ENCODE measurements at places on chromosomes 7 and 10.

GRCh38 chr10:74058071-74058470, 60.2 kb downstream of the VCL start:
- H3K27me3 ChIP-seq: no peaks in the 10 kb centered on the region
- H3K27ac ChIP-seq: peak overlapping the region; percentile 5
- H3K36me3 ChIP-seq: peaks cover 8% of the 10 kb centered on the region
- H3K4me3 ChIP-seq: no peak overlapping the region
- no peak for ATAC-seq
- H3K4me1 ChIP-seq: peaks cover 81% of the 10 kb centered on the region

DNA sequence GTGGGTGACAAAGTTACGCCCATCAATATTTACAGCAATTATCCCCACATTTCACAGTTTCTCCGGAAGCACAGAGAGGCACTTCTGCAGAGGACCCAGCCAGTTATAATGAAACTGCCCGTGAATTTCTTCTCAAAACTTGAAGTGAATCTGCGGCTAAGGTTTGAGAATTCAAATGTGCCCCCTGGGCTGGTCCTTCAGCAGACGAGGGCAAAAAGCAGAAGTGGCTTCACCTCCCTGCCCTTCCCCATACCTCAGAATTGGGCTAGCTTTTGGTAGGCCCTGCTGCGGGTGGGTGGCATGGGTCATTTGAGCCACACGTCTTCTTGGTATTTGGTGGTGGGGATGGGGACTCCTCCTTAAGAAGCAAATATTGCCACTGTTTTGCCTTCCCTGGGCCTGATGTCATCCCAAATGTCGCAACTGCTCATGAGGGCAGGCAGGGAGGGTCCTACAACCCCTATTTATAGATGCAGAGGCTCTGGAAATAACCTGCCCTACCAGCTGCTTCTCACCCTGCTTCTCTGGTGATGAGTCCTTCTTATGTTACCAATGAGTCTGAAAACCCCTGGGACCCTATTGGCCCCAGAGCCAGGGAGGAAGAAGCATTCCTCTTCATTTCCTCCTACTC, 16.6 kb upstream of the WDFY4 start:
- no peaks in the 10 kb centered on the region for H3K4me1 ChIP-seq
- ATAC-seq: no peak
- no peak overlapping the region for H3K27ac ChIP-seq
- no peak overlapping the region for H3K4me3 ChIP-seq
- no peaks in the 10 kb centered on the region for H3K36me3 ChIP-seq

- peaks cover 65% of the 10 kb centered on the region for H3K4me1 ChIP-seq
- no peaks in the 10 kb centered on the region for H3K36me3 ChIP-seq
- ATAC-seq: peak; percentile 23
- no peak within 1 kb of the TSS for H3K27ac ChIP-seq
- peak within 1 kb of the TSS; percentile 69 for H3K4me3 ChIP-seq
These were observed at the start of gene SH3PXD2A for GRCh38 chr10:103855424-103855823. Gene SH3PXD2A, minus strand, starts transcription at chr10:103855576. Its CDS starts 310 bp downstream, at chr10:103855266.

- no peaks in the 10 kb centered on the region for H3K27me3 ChIP-seq
- peaks cover 22% of the 10 kb centered on the region for H3K4me1 ChIP-seq
- H3K4me3 ChIP-seq: peak overlapping the region; percentile 67
- peak overlapping the region; percentile 24 for H3K27ac ChIP-seq
- peaks cover 2% of the 10 kb centered on the region for H3K36me3 ChIP-seq
- ATAC-seq: peak; percentile 8
These were observed 707 bp upstream of the GHITM start for GRCh38 chr10:84138478-84139125.

- peaks cover 7% of the 10 kb centered on the region for H3K4me1 ChIP-seq
- H3K27me3 ChIP-seq: no peaks in the 10 kb centered on the region
- no peaks in the 10 kb centered on the region for H3K36me3 ChIP-seq
- no peak overlapping the region for H3K4me3 ChIP-seq
- peak; percentile 80 for ATAC-seq
These were observed 174.9 kb upstream of the NRP1 start for GRCh38 chr10:33509231-33509831.

GRCh38 chr10:119735451-119735850, 9.6 kb downstream of the INPP5F start:
- H3K36me3 ChIP-seq: no peaks in the 10 kb centered on the region
- H3K4me3 ChIP-seq: no peak overlapping the region
- H3K27ac ChIP-seq: no peak overlapping the region
- no peak for ATAC-seq
- peaks cover 4% of the 10 kb centered on the region for H3K4me1 ChIP-seq

DNA sequence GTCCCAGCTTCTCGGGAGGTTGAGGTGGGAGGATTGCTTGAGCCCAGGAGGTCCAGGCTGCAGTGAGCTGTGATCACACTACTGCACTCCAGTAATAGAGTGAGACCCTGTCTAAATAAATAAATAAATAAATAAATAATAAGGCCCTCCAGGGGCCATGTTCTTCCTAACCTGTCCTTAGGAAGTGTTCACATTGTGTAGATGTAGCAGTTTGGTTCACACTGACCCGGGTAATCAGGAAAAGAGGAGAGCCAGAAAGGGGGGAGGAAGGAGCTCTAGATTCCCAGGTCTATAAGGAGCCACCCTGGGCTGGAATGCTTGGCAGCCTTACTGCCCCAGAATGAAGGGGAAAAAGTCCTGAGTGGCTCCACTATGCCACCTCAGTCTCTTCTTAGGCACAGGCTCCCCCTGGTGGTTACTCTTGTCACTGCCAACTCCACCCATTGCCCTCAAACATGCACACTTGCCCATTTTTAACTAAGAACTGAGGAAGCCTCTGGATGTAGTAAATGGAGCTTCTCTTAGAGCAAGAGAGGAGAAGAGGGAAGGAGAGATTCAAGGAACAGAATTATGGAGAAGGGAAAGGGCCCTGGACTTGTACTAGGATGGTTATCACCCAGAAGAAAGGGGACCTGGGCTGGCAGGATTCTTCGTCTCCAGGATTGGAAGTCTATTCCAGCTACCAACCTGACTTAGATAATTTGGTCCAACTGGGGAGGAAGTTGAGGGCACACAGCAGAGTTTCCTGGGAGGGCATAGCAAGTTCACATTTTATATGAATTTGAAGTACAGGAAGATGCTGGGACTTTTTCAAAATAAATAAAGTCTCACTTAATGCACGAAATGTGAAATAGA, 7.8 kb downstream of the HPS6 start:
- H3K27ac ChIP-seq: no peak overlapping the region
- H3K36me3 ChIP-seq: peaks cover 17% of the 10 kb centered on the region
- H3K4me3 ChIP-seq: no peak overlapping the region
- no peaks in the 10 kb centered on the region for H3K27me3 ChIP-seq

DNA sequence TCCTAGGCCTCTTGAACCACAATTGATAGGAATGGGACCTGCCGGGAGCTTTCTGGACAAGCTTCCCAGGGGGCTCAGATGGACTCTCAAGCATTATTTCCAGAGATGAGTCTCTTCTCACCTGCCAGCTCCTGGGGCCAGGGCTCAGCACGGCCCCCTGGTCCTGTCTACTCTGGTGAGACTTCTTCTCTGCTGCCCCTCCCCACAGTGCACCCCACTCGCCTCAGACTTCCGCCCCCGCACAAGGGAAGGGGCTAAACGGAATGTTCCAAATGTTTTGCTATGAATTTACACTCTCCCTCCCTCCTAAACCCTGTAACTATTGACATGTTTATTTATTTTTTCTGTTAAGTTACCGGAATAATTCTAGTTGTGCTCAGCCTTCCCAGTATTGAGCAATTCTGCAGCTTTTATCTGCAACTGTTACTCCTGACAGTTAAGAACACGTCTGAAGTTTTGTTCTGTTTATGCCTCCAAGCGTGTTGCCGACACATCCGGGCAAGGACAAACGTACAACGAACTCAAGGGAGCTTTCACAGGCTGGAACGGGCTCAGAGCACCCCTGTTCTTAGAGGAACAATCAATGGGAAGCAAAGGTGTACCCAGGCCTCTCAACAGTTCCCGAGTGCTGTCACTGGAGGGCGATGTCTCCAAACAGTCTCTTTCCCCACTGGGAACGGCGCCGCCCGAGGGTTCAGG, 55.2 kb downstream of the FHIP2A start:
- no peak overlapping the region for H3K27ac ChIP-seq
- peak; percentile 65 for ATAC-seq
- H3K4me1 ChIP-seq: no peaks in the 10 kb centered on the region

DNA sequence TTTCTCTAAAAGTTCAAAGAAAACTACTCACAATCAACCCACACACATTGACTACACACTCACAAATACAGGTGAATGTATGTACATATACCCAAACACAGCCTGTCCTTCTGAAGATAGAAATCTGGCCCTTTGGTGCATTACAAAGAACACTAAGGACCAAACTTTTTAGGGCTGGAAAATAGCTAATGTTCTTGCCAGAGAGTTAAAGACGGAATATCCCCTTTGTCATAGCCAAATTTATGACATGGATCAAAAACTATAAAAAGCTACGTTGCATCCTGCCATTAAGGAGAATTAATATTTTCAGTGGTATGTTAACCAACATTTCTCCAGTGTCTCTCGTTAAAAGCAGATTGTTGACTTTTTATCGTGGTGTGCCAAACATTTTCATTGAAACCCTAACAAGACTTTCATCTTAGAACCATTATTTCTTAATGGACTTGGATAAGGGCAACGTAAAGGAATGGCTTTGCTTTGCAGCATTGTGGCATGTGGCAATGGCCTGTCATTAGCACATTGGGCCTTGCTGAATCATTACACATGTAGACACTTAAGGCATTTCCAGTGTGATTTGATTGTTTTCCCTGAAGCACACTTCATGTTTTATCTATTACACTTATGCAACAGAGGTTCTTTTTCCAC, 150.9 kb upstream of the MEOX2 start:
- no peaks in the 10 kb centered on the region for H3K36me3 ChIP-seq
- ATAC-seq: peak; percentile 47
- H3K4me1 ChIP-seq: peaks cover 26% of the 10 kb centered on the region

DNA sequence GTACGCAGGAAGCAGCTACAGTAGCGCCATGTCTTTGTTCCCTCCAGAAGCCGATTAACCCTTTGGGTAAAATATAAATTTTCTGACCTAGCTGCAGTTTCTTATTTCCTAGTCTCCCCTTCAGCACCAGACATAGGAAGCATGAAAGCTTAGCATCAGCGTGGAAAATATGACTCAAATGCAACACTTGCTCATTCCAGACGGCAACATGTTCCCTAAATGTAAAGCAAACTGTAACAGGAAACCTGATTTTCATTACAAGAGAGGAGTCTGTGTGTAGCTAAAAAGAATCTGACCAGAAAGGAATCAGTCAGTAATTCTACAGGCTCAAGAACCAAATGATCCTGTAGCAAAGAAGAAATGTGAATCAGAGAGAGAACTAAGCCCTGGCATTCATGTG, 219.2 kb downstream of the C7orf25 start:
- peaks cover 5% of the 10 kb centered on the region for H3K4me1 ChIP-seq
- ATAC-seq: no peak
- H3K4me3 ChIP-seq: no peak overlapping the region
- H3K27me3 ChIP-seq: no peaks in the 10 kb centered on the region
- no peak overlapping the region for H3K27ac ChIP-seq

- no peak overlapping the region for H3K4me3 ChIP-seq
- no peaks in the 10 kb centered on the region for H3K27me3 ChIP-seq
- ATAC-seq: no peak
- H3K4me1 ChIP-seq: no peaks in the 10 kb centered on the region
These were observed 547.8 kb downstream of the SORCS3 start for GRCh38 chr10:105188737-105189462.

All from gastroesophageal sphincter (tissue), 4 donors.